ENCODE measurements at places on chromosomes 1 and 21.
A peak's percentile ranks its signal among the peaks of the same experiment; 100 is the strongest.

- no peak for DNase-seq
Measured at GRCh38 chr1:69126796-69127195, 440.9 kb upstream of the LRRC7 start.

DNA sequence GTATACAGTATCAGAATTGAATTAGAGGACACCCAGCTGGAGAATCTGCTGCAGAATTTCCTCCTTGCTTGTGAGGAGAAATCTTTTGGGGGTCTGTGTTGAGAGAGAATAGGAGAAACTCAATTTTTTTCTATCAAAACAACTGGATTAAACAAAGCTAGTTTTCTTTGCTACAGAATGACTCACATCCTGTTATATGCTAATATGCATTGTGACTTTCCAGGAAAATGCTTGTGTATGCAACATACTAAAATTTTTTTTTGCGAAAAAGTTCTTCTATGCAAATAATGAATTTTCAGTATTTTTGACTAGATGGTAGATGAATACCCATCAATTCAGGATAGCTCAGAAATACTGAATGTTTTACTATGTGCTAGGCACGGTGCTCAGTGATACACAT lies 2.2 kb downstream of the VAMP4 start:
- peak; percentile 35 for DNase-seq

GRCh38 chr1:168408884-168409283 lies 128.2 kb downstream of the TBX19 start:
- DNase-seq: no peak

DNA sequence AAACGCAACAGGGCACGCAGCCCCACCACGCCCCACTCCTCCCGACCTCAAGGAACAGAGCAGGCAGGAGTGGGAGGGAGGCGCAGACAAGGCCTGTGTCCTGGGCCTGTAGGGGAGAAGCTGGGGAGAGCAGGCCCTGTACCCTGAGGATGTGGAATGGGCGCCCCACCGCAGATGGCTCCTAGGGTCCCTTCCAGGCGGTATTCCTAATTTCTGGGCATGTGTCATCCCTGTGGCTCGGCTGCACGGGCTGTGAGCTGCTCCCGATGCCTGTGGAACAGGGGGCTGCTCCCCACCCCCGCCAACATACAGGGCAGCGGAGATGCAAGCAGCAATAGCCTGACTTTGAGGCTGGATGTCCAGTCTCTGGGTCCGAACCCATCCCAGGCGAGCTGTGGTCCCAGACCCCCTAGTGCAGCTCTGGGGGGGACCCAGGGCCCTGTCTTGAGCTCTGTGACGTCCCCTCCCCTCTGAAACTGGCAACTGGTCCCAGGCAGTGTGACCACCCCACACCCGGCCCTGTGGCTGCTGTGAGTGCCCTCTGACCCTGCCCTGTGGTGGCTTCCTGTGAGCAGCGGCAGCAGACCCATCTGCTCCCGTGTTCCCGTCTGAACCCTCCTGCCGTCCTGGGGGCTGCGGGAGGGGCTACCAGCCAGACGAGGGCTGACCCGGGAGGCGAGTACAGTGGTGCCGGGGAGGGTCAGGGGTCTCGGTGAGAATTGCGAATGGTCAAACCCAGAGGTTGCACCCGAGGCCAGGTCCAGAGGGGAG lies 13.9 kb upstream of the COL6A2 start:
- no peak for DNase-seq

Data from CD14-positive monocyte (primary cell).